ENCODE measurements at places on chromosomes 16 and 17.

- DNase-seq = no peak
Observed at GRCh38 chr16:30397776-30398660, 2.8 kb downstream of the ZNF48 start.

DNA sequence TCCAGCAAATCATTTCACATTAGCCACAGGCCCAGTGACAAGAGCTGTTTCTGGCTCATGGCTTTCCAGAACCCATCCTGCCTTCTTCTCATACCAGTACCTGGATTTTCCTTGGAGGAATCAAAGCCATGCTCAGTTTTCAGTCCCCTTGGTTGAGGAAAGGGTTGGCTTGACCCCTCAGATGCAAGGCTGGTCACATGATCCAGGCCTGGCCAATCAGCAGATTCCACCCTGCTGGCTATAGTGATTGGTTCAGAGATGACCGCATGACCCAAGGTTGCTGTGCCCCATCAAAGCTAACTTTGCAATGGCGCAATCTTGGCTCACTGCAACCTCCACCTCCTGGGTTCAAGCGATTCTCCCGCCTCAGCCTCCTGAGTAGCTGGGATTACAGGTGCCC is 45.0 kb downstream of the MMP15 start:
- no peak for DNase-seq

DNA sequence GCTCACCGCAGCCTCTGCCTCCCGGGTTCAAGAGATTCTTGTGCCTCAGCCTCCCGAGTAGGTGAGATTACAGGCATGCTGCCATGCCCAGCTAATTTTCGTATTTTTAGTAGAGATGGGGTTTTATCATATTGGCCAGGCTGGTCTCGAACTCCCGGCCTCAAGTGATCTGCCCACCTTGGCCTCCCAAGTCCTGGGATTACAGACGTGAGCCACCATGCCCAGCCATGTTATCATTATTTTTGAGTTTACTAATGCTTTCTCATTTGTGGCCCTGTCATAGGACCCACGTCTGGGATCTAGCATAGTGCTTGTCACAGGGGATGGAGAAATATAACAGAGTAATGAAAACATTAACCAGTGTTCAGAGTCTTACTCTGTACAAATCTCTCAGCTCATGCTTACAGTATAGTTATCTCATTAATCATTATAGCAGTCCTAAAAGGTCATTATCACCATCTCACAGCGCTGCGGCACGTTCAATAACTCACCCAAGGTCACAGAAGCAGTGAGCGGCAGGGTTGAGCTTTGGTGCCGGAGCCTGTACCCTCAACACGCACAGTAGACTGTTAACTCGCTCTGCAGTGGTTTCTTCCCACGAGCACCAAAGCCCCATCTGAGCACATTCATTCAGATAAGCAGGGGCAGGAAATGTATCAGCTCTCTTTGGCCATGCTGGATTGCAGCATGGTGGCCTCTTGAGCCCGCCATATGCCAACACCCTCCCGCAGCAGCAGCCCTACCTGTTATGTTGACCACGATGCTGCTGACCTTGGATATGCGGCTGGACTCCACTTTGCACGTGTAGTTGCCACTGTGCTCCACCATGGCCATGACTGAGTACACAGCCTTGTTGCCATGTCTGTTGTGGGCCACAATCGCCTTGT is 21.4 kb downstream of the PECAM1 start:
- DNase-seq = no peak

DNA sequence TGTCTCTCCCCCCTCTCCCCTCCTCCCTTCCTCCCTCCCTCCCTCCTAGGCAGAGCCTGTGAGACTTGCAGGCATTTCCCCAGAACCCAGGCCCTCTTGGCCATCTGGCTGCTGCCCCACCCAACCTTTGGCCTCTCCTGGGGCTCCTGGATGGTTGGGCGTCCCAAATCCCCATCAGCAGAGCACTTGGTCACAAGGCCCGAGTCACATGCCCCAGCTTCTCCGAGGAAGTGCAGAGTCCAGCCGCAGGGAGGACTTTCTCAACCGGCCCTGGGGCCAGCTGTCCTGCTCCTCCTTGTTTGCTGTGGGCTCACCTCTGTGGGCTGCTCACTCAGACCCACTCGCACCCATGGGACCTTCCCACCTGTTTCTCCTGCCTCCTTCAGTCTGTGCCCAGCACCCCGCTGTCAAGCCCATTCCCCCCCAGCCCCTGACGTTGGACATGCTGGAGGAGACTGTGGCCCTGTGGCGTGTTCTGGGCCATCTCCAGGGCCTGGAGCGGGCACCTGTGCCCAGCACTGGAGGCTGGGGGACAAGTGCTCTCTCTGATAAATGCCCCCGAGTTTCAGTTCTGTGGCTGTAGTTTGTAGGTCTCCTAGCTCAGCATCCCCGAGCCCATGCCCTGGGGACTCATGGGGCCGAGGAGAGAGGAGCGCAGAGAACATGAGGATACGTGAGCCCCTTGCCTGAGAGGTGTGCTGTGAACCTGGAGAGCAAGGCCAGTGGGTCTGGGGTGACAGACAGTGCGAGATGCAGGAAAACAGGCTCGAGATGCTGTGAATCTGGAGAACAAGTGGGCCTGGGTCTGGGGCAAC is 42.3 kb upstream of the ZNF750 start:
- DNase-seq = no peak

DNA sequence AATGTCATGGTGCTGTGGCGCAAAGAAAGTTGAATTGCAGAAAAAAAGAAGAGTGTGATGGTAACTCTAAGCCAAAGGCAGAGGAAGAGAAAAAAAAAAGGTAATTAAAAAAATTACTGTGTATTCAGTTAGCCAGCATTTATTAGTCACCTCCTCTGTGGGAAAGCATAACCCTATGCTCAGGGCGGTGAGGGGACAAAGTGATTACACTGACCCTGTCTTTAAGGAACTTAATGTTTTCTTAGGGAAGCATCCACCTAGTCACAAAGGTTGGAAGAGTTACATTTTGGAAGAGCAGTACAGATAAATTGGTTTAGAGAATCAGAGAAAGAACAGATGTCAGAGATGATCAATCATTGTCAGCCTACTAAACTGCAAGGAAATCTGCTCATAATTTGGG is 410.3 kb downstream of the CDH11 start:
- DNase-seq = no peak

DNA sequence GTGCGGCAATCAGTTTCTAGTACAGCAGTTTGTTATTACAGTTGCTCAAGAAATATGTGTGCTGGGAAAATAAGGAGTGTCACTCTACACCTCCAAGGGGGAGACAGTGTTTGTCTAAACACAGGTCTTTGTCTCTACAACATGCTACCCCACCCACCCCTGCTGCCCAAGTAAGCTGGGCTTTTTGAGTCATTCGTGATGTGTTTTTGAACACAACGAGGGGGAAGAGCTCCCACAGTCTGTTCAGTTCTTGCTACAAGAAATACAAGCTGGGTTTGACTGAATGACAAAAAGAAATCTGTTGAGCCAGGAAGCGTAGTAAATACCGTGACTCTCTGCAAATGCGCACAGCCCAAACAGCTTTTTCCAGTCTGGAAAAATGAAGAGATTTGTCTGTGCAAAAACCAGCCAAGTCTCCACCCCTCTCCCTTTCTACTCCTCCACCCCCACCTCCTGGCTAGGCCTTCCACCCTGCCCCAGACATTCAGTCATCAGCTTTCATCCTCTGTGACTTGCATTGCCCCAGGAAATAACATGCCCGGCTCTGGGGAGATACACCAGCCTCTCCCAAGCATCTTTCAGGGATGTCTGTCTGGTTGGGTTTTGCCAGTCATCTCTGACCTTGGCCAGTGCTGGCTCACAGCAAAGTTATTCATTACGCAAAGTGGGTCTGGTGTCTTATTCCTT is 25.7 kb downstream of the CHD9 start:
- peak; percentile 95 for DNase-seq

- no peak for DNase-seq
Observed at GRCh38 chr17:37117373-37118142, 168.8 kb downstream of the AATF start.

- DNase-seq = no peak
Observed at GRCh38 chr17:19461116-19461515, 50.1 kb downstream of the RNF112 start.

- peak; percentile 64 for DNase-seq
Observed at GRCh38 chr17:48816774-48817590, at the start of gene TTLL6. TSS of gene TTLL6 (minus strand) at chr17:48817229. CDS start at chr17:48817072, 157 bp downstream.

DNA sequence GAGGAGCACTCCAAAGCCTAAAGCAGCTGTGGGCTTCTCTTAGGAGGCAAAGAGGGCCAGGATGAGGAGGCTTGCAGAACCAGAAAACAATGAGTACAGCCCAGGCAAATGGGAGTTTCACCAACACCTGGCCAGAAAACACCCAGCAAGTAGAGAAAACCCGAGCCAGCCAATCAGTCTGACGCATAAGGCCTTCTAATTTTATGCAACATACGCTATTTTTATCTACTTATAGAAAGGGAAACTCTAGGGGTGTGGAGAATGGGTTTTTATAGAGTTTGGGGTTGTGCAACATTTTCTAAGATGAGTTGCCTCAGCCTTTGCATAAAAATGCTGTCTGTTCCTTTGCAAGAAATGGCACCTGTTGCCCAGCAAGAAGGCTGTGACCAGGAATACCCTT is 529.0 kb upstream of the CDH5 start:
- no peak for DNase-seq

DNA sequence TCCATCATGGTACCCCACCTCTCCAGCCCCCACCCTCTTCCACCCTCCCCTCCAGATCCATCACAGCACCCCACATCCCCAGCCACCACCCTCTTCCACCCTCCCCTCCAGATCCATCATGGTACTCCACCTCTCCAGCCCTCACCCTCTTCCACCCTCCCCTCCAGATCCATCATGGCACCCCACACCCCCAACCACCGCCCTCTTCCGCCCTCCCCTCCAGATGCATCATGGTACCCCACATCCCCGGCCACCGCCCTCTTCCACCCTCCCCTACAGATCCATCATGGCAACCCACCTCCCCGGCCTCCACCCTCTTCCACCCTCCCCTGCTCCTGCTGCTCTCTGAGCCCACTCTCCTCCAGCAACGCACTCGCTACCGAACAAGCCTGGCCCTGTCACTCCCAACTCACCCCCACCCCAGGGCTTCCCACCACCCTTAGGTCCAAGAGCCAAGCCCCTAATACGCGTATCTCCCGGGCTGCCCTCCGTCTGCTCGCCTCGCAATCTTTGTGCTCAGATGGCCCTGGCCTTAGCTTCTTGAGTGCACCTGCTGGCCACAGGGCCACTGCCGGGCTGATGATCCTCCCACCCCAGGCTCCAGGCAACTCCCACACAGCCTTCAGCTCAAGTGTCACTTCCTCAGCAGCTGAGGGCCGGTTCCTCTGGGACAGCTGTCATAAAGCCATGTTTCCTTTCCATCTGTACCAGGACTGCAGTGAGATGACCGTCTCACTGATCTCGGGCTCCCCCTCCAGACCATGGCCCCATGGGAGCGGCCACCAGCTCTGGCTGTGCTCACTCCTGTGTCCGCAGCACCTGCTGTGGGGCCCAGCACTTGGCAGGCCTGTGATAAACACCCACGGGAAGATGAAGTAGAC is 25.5 kb downstream of the KDM8 start:
- no peak for DNase-seq
